ENCODE measurements at places on chromosomes 2 and 18.

DNA sequence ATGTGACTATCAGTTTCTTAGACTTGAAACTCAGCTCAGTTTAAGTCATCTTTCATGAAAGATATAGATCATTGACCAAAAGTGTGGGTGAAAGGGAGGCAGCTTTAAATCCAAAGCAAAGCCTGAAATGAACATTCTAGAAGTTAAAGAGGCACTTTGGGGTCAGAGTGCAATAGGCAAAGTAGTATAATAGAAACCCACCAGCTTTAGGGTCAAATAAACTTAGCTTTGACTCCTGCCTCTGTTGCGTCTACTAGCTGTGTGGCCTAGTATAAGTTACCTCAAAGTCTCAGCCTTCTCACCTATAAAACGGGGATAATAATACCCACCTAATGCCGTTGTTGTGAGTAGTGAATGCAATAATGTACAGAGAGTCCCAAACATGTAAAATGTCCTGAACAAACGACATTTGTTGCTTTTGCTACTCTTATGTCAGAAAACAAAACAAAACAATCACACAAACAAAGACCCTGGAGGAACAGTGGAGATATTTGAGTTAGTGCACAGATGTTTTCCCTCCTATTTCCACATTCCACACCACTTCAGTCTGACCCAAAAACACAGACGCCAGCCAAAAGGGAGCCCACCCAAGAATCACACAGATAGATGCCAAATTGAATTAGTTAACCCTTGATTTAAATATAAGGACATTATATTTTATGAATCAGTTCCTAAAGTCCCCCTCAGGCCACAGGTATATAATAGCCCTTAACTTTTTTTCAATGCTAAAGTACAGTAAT lies 657.0 kb downstream of the ARHGAP15 start:
- H3K27ac ChIP-seq = no peak overlapping the region
- peaks cover 14% of the 10 kb centered on the region for H3K27me3 ChIP-seq
- H3K4me1 ChIP-seq = no peaks in the 10 kb centered on the region
- no peak overlapping the region for H3K4me3 ChIP-seq

- H3K27me3 ChIP-seq = no peaks in the 10 kb centered on the region
- no peak overlapping the region for H3K27ac ChIP-seq
- no peak overlapping the region for H3K4me3 ChIP-seq
- no peaks in the 10 kb centered on the region for H3K4me1 ChIP-seq
- DNase-seq = no peak
These were observed 194.5 kb upstream of the NXPH2 start for GRCh38 chr2:138974651-138975050.

DNA sequence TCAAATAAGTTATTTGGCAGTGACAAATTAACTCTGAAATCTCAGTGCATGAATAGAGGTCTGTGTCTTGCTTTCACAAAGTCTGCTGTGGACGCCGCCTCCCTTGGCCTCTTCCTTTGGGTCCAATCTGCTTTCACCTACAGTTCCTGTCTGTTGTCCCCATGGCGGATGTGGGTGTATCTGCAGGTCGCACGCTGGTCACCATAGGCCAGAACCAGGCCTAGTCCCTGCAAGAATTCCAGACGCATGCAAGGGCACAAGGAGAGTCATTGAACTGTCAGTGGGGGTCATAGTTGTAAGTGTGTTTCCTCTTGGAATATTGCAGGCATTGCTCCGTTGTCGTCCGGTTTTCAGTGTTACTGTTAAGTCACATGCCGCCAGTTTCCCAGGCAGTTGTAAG lies 7.4 kb downstream of the SOCS6 start:
- peaks cover 13% of the 10 kb centered on the region for H3K27me3 ChIP-seq
- no peaks in the 10 kb centered on the region for H3K36me3 ChIP-seq
- no peak overlapping the region for H3K27ac ChIP-seq

DNA sequence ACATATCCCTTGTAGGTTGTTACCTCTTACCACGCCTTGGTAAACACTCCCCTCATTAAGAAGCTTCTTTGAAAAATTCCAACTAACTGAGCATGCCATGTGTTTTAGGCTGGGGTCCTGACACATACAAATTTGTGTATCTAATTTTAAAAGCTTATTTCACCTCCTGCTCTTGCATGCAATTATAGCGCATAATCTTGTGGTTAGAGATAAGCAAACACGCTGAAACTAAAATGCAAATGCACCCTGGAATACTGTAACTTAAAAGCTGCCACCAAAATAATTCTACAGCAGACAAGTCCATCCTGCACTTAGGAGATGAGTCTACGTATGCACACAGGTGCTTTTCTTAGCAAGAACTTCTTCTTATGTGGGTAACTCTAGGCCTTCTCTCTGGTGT lies 990.2 kb downstream of the TSN start:
- H3K36me3 ChIP-seq = no peaks in the 10 kb centered on the region
- no peak for DNase-seq
- H3K27ac ChIP-seq = no peak overlapping the region
- H3K4me1 ChIP-seq = no peaks in the 10 kb centered on the region
- no peaks in the 10 kb centered on the region for H3K27me3 ChIP-seq

DNA sequence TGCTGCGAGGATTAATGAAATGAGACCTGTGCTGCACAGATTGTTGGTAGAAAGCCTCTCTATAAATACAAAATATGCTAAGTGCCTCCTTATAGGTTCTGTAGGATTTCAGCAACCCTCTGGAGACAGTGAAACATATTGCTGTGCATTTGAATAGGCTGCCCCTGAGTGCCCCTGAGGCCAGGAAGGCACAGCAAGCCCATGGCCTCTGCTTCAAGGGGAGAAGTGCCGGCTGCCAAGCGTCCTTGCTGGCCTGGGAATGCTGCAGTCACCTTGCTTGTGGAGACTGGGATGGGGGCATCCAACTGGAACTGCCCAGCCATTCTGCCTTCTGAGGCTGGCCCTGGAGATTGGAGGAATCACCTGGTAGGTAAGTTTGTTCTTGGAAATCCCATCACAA lies 397.2 kb upstream of the SMIM21 start:
- peaks cover 13% of the 10 kb centered on the region for H3K27me3 ChIP-seq
- H3K4me3 ChIP-seq = no peak overlapping the region
- no peaks in the 10 kb centered on the region for H3K4me1 ChIP-seq
- DNase-seq = no peak

DNA sequence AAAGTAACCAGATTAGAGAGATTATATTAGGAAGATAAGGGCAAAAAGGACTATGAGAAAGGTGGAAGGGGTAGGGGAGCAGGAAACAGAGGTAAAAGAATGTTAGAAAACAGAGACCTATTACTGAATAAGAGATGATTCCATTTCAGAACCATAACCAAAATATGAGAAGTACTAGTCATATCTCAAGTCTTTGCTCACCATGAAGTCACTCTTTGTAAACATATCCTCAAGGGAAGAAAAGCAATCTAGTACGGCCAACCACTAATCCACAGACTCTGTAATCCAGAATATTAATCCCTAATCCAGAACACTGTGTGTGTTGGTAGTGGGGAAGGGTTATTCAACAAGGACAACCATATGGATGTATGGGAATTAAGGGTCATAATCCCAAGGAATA lies 92.0 kb downstream of the CDCA7 start:
- H3K4me1 ChIP-seq = no peaks in the 10 kb centered on the region
- H3K4me3 ChIP-seq = no peak overlapping the region
- H3K27ac ChIP-seq = no peak overlapping the region
- peaks cover 18% of the 10 kb centered on the region for H3K27me3 ChIP-seq
- no peaks in the 10 kb centered on the region for H3K36me3 ChIP-seq

- peaks cover 17% of the 10 kb centered on the region for H3K4me1 ChIP-seq
- H3K27ac ChIP-seq = peak overlapping the region; percentile 81
- H3K27me3 ChIP-seq = no peaks in the 10 kb centered on the region
- no peak overlapping the region for H3K4me3 ChIP-seq
These were observed 49.8 kb upstream of the ASB1 start for GRCh38 chr2:238376884-238377391.

DNA sequence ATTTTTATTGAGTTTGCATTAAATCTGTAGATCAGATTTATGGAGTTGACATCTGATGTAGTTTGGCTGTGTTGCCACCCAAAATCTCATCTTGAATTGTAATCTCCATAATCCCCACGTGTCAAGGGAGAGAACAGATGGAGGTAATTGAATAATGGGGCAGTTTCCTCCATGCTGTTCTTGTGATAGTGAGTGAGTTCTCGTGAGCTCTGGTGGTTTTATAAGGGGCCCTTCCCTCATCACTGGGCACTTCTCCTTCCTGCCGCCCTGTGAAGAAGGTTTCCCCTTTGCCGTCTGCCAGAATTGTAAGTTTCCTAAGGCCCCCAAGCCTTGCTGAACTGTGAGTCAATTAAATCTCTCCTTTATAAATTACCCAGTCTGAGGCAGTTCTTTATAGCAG lies 32.2 kb downstream of the ZC3H15 start:
- no peak for DNase-seq
- peaks cover 9% of the 10 kb centered on the region for H3K36me3 ChIP-seq
- H3K4me3 ChIP-seq = no peak overlapping the region
- H3K27me3 ChIP-seq = no peaks in the 10 kb centered on the region

DNA sequence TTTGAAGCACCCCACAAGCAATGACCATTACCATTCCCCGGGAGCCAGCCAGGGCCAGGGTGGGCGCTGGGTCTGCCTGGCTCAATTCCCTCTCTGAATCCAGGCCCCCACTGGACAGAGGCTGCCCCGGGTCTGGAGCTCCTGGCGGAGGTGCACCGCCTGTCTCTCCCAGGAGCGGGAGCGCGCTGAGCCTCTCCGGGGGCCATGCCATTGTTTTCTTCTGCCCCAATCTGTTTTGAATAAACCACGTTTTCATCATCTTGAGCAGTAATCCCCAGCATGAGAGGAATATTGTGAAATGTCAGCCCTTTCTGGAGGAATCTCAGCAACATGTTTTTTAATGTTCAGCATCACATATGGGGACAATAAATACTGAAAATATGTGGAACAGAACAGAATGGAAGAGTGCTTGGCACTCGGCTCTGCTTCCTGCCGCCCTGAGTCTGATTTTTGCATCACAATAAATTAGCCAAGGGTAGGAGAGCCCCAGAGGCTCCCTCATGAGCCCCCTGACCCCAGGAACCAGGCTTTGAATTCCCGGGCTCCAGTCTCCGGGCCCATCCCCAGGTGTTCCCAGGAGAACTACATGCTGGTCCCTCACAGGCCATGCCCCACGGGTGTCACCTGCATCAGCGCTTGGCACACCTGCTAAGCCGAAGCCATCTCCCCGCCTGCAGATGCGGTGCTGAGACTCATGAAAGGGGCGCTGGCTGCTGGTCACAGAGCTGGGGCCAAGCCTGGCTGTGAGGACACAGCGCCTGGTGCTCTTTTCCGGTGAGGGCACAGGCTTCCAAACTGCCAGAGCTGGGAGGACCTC lies 88.8 kb downstream of the INHBB start:
- DNase-seq = no peak
- no peak overlapping the region for H3K27ac ChIP-seq
- no peaks in the 10 kb centered on the region for H3K4me1 ChIP-seq
- H3K36me3 ChIP-seq = no peaks in the 10 kb centered on the region
- H3K4me3 ChIP-seq = no peak overlapping the region

GRCh38 chr2:19854596-19855541 lies 46.9 kb downstream of the TTC32 start:
- DNase-seq = no peak
- peaks cover 9% of the 10 kb centered on the region for H3K27me3 ChIP-seq
- H3K36me3 ChIP-seq = no peaks in the 10 kb centered on the region
- no peak overlapping the region for H3K27ac ChIP-seq
- H3K4me3 ChIP-seq = no peak overlapping the region
- peaks cover 5% of the 10 kb centered on the region for H3K4me1 ChIP-seq

DNA sequence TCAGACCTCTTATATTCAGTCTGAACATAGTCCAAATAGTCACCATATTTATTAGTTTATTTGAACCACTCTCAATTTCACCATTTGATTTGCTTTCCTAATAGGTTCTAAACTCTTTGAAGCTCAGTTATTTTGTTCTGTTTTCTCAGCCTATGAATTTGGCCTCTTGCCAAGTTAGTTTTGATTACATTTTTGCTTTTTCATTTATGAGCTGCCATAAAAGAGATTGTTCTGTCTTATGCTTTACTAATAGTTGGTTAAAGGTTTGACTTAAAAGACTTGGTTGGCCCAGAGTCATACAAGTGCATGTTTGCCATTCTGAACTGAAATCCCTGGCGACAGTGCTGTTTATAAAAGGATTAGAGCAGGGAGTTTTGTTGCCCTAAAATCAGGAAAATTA lies 85.9 kb upstream of the RANBP2 start:
- no peaks in the 10 kb centered on the region for H3K36me3 ChIP-seq
- peaks cover 11% of the 10 kb centered on the region for H3K27me3 ChIP-seq
- DNase-seq = no peak

DNA sequence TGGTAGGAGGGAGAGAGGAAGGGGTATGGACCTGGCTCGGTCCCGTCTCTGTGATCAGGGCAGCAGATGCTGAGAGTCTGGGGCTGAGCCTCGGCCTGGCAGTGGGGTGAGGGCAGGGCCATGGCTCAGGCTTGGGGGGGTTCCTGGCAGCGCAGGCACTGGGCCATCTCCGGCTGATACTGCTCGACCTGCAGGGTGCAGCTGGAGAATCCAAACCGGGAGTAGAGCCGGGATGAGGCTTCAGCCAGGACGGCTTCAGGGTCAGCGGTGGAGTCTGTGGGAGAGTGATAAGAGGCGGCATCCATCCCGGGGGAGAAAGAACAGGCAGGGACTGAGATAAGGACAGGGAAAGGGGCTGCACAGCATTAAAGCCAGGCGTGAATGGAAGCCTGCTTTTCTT lies 7.7 kb downstream of the SLC30A3 start:
- no peak overlapping the region for H3K27ac ChIP-seq
- no peaks in the 10 kb centered on the region for H3K4me1 ChIP-seq
- H3K4me3 ChIP-seq = no peak overlapping the region
- peaks cover 76% of the 10 kb centered on the region for H3K27me3 ChIP-seq
- H3K36me3 ChIP-seq = no peaks in the 10 kb centered on the region
- DNase-seq = no peak

- H3K27ac ChIP-seq = no peak overlapping the region
- peaks cover 4% of the 10 kb centered on the region for H3K4me1 ChIP-seq
- DNase-seq = no peak
- no peak overlapping the region for H3K4me3 ChIP-seq
- H3K27me3 ChIP-seq = no peaks in the 10 kb centered on the region
These were observed 39.0 kb downstream of the NOL10 start for GRCh38 chr2:10650761-10651160.

DNA sequence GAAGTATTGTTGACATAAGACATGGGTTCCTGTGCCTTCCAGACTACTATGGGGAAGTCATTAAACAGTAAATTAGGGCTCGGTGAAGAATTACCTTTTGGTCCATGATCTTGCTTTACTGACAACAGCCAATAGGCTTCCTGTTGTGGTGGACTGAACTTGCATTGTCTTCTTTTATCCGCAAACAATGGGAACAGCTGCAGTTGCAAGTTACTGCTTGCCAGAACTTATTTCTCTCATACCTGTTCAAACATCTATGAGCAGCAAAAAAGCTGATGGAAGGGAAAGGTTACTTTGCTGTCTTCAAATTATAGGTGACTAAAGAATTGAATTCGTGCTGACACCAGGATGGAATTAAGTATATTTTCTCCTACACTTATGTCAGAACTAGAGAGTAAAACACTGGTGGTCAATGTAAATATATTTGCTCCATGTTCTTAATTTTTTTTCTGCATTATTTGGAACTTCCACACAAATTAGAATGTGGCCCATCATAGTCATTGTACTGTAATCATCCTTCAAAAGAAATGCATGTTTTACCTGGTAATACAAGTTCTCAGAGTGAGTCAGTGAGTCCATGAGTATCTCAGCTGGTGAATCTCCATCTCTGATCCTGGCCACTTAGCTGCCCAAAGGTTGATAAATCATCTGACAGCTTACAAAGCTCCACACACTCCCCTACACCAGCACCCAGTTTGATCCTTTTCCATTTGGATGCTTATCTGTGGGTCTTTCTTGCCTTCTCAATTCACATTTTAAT lies 37.3 kb upstream of the RNF152 start:
- no peaks in the 10 kb centered on the region for H3K36me3 ChIP-seq
- H3K27me3 ChIP-seq = peaks cover 34% of the 10 kb centered on the region
- no peaks in the 10 kb centered on the region for H3K4me1 ChIP-seq
- no peak overlapping the region for H3K27ac ChIP-seq
